AML-193 (cell line): ENCODE measurements at places on chromosomes 5 and 9.

- no peak for DNase-seq
Measured at GRCh38 chr5:124355928-124356327, 390.5 kb downstream of the ZNF608 start.

GRCh38 chr5:50564558-50564957 is 101.9 kb upstream of the PARP8 start:
- no peak for DNase-seq

DNA sequence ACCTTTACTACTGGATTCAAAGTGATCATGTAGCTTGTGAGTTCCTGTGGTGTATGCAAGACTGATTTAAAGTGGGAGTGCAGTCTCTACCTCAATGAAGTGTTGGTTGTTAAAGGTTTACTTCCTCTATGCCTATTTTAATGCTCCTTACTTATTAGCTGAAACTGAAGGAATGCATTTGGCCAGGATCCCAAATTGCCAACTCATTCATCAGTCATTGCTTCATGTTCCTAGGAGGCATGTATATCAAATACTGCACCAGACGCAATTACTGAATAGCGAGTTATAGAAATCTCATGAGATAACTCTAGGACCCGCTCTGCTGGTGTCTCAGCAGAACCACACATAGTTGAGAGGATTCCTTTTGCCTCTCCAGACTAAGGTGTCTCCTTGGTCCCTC is 143.0 kb upstream of the RPS23 start:
- DNase-seq: no peak

DNA sequence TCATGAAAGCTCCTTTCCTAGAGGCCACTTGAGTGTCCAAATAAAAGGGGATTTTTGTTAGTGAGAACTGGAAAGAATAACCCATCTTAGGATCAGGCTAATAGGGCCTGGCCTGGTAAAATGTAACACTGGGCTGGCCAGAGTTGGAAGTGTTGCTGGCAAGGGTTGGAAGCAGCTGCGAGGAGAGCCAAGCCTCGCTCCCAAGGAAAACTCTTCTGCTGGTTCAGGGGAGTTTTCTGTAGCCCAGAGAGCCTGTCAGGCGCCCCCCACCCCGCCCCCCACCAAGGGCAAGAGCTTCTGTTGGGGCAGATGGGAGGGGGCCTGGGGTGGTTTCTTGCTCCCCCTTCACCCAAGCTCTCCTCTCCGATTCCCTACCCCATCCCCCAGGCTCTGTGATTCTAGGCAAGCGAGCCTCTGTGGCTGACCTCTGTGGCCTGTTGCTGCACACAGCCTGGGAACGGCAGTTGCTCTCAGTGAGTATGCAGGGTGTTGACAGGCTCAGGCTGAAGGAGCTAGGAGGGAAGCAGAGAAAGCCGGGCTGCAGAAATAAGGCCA is 547.8 kb downstream of the CCDC171 start:
- DNase-seq: no peak

DNA sequence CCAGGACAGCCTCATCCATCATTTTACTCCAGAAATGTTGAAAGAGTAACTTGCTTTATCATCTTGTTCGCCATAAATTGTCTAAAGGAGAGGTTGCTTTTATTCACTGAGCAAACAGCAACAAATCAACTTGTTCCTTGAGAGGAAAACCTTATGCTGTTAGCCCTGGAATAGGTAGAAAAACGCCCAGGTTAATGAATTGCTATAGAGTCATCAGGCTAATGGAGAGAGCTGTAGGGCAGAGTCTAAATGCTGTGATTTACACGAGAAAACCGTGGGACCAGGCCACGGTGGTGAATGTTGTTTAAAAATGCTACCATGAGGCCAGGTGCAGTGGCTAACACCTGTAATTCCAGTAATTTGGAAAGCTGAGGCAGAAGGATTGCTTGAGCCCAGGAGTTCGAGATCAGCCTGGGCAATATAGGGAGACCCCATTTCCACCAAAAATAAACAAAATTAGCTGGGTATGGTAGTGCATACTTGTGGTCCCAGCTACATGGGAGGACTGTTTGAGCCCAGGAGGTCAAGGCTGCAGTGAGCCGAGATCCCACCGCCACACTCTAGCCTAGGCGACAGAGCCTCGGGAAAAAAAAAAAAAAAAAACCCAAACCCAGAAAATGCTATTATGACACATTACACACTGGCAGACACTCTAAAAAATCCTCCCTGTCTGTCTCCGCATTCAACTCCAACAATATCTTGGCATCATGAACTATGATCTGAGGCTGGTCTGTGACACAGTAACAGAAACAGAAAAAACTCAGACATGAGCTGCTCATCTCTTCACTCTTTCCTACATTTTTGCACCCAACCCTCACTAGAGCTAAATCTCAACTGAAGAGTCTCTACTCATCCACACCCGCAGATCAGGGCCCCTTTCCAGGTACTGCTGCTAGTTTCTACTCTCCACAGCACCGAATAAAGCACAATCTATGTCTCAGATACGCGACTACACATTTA is 118.6 kb upstream of the RETREG1 start:
- no peak for DNase-seq

DNA sequence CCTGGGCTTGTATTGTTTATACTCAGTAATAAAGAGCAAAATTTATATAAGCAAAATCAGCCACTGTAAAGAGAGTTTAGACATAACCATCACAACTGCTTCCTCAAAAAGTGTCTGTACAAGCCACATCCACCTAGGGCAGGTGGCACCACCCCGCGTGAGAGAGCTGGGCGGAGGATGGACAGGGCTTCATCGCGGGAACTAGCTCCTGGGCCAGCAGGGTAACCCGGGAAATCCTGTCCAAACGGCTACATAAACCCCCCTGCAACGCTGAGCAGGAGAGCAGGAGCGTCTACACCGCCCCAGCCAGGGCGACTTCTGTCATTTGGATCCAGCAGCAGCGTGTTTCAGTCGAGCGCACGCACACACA is 1.3 kb downstream of the SLC6A3 start:
- DNase-seq: no peak

DNA sequence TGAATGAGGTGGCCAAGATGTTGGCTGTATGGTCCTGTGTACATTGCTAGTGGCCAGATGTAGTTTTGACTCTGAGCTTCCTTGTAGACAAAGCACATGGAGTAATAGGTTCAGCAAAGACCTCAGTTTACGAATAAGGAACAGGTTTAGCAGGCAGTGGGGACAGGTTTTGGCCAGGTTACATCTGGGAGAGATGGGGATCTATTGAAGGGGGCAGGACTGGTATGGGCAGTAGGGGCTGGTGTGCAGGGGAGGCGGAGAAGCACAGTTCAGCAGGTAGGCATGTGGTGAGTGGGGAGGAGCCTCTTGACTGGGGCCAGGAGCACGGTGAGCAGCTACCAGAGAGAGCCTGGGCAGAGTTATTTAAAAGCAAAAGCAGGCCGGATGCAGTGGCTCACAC is 67.3 kb downstream of the PDZD2 start:
- DNase-seq: no peak

DNA sequence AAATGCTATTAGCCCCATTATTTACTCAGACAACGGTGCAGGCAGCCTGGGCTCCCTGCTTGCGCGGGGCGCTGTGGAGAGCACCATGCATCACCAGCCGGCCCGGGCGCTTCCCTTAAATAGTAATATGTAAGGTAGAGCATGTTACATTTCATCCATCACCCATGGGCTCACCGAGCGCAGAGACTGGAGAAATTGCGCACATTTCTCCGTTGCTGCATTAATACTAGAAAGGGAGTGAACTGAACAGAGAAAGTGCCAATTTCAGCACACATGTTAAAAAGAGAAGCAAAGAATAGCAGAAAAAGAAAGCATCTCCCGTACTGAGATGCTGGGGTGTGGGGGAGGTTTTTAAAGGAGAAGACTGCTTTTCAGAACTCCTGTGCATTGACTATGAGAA is 400.3 kb downstream of the ZSWIM6 start:
- DNase-seq: no peak

DNA sequence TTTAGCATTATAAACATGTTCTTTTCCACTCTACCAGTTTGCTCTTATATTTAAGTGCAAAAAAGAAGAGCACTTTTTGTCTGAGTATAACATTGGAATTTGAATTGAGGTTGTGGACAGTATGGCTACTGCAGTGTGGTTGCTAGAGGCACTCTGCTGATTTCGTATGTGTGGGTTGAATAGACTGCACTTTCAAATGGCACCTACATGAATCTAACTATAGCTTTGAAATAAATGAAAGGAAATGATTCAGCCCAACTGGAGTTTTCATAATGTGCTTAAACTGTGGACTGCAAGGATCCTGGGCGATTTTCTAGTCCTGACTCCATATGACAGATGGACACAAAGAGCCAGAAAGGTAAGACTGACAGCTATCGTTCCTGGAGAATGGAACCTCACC is 657.6 kb upstream of the RIOK2 start:
- DNase-seq: no peak

- DNase-seq: no peak
Measured at GRCh38 chr5:107597247-107597646, 73.5 kb downstream of the EFNA5 start.

DNA sequence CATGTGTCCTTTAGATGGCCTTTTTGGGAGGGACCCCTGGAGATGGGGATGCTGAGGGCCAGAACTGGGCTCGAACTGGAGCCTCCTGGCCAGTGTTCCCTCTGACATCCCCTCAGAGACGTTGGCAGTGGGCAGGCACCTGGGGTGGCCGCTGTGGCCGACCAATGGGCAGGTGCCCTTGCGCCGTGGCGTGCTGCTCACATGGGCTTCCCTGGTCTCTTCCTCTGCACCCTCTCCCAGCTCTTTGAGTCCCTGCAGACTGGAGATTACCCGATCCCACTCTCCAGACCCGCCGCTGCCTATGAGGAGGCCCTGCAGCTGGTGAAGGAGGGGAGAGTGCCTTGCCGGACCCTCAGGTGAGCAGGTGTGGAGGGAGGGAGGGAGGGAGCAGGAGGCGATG is 19.9 kb upstream of the DOLPP1 start:
- no peak for DNase-seq

- no peak for DNase-seq
Measured at GRCh38 chr5:176620333-176620981, 9.9 kb downstream of the SNCB start.

DNA sequence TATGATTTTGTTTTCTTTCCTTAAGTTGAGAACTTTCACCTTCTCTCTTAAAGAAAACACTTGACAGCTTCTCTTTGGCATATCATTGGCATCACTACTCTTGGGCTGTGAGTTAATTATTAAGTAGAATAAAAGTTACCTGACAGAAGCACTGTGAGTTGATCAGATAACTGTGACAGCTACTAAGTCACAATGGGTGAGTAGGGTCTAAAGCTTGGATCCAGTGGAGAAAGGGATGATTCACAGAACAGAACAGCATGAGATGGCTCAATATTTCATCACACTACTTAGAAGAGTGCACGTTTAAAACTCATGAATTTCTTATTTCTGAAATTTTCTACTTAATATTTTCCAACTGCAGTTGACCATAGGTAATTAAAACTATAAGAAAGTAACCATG is 268.5 kb upstream of the NMUR2 start:
- no peak for DNase-seq

DNA sequence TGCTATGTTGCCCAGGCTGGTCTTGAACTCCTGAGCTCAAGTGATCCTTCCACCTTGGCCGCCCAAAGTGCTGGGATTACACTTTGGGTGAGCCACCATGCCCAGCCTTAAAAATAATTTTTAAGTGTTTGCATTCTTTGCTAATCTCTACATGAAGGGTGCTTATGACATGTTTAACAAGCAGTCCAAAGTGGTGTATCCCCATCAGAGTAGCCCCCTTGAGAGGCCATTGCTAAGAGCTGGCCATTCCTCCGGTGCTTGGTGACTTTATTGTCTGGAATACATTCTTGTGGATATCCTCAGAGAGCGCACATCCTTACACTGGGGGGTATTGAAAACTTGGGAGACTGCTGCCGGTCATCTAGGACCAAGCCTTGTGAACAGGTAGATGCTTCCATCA is 395.4 kb downstream of the KDM4C start:
- DNase-seq: no peak

DNA sequence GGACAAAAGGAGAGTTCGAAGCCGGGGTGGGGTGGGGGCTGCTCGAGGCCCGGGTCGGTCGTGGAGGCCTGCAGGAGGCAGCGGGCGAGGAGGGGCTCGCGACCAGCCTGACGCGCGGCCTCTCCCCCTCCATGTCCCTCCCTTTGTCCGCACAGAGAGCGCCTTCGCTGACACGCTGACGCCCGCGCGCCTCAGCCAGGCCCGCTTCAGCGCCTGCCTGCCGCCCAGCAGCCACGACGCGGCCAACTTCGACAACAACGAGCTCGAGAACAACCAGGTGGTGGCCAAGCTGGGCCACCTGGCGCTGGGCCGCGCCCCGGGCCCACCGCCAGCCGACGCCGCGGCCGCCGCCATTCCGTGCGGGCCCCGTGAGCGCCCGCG is 42.2 kb downstream of the NEURL1B start:
- no peak for DNase-seq

- DNase-seq: no peak
Measured at GRCh38 chr5:148834689-148835088, 8.3 kb downstream of the ADRB2 start.

DNA sequence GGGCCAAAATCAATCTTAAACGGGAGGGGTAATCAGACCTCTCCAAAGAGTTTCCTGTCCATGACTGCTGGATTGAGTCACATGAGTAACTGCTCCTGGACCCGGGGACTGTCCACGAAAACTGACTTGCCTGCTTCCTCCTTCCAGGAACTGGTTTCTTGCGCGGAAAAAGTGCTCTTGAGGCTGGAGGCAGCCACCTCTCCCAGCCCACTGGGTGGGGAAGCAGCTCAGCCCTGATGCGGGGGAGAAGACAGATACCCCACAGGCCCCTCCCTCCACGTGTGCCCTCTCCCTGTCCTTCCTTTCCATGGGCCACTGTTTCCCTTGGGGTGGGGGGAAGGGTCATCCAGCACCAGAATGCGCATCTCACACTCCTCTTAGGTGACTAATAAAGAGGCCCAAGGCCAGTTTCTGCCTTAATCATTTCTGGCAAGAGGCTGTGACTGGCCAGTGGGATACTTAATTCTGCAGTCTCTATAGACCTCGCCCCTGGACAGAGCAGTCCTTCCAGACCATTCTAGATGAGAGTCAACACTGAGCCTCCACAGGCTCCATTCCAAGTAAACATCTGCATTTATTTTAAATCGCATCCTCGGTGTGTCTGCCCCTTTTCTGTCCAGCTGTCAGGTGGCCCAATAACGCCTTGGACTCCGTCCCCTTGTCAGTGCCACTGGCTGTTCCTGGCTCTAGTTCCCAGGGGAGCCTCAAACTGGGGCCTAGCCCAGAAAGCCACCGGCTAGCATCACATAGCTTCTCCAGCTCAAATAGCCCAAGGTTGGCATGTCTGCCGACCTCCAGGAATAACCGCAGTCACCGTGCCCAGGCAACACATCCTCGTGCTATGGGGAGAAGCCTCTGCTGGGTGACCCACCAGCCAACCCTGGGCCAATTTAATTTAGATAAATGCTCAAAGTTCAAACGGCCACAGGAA is 12.0 kb downstream of the REXO4 start:
- DNase-seq: no peak

- no peak for DNase-seq
Measured at GRCh38 chr9:68998812-68999211, 15.1 kb downstream of the PRKACG start.

DNA sequence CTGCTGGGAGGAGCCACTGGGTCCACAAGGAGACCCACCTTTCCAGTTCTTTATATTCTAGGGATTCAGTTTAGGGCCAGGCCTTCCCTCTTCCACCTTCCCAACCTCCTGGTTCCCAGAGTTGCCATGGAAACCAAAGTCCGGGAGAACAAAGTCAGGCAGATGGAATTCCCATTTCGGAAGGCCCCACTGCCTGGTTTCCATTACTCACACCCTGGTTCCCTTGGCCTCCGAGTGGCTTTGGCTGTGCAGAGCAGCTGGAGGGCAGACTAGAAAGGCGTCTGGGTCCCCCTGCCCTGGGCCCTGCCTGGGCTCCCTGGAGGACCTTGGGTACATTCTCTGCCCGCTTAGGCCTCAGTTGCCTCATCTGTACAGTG is 136.1 kb downstream of the RGS3 start:
- no peak for DNase-seq
